ENCODE measurements at places on chromosomes 12 and 14.

GRCh38 chr14:58533446-58533845 is 104.3 kb upstream of the DACT1 start:
- DNase-seq, result peak; percentile 37

DNA sequence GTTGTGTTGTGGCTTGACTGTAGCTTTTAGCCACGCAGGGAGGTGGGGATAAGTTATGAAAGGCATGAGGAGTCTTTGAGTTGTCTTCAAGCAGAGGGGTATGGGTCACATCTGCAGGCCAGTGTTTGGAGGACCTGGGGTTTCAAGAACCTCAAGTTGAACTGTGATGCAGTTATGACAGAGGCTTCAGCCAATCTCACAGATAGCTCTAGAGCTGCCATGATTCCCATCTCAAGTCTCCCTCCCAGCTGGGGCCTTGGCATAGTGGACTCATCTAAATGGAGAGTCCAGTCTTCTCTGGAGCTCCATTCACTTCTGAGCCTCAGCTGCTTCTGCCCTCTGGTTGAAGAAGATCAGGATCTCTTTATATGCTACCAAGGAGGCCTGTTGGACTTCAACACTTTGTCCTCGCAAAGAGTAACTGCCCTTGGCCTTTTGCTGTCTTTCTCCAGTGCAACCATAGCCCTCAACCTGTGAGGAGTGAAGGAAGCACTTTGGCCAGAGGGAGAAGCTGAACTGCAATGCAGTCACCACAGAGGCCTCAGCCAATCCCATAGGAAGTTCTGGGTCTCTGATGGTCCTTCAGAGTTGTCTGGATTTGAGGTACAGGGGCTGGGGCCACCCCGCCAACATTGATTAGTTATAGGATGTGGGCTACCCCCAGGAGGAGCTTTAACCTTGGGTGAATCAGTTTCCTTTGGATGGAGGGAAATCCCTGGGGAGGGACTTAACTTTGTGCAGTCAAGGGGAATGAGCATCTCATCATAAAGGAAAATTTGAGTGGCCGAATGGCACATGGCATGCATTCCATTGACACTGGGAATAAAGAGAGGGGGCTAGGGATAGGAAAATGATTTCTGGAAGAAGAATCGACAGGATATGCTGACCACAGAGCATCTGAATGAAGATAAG is 230.5 kb downstream of the PCNX1 start:
- no peak for DNase-seq

GRCh38 chr12:106170285-106170684 is 31.5 kb upstream of the NUAK1 start:
- DNase-seq, result peak; percentile 76

- DNase-seq, result no peak
Observed at GRCh38 chr12:78038541-78038940, 207.8 kb downstream of the NAV3 start.

DNA sequence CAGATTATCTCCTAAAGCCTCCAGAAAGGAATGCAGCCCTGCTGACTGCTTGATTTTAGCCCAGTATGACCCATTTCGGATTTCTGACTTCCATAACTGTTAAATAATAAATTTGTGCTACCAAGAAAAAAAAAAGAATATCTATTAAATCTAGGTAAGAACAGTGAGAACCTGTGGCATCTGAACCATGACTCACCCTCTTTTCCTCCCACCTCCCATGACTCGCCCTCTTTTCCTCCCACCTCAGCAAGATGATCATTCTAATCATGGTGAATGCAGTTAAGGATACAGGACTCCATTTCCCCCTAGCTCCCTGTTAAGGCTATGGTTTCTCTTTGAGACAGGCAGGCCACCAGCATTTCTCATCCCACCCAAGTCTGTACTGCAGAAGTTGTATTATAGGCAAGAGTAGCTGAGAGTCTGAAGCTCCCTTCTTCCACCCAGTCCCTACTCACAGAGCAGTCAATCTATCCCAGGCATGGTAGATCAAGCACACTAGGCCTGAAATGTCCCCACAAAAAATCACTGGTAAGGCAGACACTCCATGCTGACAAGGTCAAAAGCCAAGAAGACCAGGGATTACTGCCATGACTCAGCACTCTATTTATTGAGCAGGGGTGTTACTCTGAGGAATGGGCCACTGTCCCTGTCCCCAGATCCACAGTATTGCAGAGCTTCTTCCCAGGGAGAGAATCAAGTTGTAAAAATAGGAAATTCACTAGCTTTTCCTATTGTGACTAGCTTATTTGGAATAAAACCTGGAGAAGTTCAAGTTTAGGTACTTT is 188.9 kb downstream of the ADAMTS20 start:
- DNase-seq, result no peak

DNA sequence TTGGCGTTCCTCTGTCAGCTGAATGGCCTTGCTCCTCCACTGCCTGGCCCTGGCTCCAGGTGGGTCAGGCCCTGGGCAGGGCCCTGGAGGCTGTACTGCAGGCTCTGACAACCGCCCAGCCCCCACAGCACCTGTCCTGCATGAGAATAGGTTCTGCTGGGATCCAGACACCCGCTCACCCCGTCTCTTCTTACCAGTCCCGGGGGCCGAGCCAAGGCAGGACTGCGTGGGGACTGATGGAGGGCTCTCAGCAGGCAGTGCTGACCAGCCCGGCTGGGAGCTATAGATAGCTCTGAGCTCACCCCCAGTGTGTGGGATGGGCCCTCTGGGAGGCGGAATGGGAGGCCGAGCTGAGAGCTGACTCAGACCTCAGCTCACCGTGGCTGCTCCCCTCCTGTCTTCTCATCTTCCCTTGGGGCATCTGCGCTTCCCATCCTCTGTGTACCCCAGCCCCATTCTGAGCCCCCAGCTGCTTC is 39.6 kb downstream of the TEAD4 start:
- DNase-seq, result peak; percentile 90

GRCh38 chr12:98653866-98654493 is 8.9 kb downstream of the APAF1 start:
- DNase-seq, result peak; percentile 85

- no peak for DNase-seq
Observed at GRCh38 chr12:130700492-130701401, 15.4 kb downstream of the RIMBP2 start.

DNA sequence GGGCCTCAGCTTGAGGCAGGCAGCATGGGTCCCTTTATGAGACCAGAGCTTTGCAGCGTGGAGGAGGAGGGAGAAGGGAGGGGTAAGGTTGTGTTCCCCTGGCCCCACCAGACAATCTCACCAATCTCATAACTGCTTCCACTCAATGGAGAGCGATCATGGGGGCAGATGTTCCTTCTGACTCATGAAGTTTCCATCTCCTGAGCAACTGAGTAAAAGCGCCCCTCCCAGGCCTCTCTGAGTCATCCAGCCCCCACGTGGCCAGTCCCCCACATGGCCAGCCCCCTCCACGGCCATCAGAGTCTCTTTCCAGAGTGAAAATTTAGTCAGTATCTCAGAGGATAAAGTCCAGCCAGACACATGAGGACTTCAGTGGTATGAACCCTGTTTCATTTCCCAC is 39.2 kb upstream of the PLXNC1 start:
- DNase-seq, result peak; percentile 77

DNA sequence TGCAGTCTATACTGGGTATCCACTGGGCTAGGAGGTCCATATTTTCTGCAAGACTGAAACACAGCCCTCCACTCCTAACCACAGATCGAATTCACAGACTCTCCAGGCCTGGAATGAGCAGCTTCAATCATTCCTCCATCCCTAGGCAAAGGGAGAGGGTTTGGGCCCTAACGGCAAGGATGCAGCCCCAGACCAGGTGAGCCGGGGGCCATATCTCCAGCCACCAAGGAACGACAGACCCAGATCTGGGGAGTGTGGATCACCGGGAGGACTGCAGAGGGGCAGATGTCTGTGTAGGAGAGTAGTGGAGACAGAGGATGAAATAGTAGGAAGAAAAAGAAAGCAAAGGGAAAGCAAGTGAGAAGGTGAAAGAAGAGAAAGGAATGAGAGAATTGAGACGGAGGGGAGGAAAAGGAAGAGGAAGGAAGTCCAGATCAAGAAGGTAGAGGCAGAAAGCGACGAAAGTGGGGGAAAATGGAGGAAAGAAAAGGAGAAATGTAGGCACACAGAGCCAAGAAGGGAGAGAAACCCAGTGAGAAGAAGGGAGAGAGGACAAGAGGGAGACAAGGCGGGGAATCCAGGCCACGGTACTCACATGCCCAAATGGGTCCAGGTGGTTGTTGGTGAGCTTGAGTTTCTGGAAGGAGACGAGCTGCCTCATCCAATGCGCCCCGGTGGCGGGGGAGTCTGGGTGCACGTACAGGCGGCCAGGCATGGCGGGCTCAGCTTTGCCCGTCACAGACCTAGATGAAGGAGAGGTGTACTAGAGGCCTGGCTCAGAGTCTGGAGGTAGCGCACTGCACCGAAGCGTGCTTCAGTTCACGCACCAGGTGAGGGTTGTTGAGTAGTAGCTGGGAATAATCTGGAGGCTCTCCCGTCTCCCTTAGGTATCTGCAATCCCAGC is 7.7 kb downstream of the TBX5 start:
- DNase-seq, result no peak

DNA sequence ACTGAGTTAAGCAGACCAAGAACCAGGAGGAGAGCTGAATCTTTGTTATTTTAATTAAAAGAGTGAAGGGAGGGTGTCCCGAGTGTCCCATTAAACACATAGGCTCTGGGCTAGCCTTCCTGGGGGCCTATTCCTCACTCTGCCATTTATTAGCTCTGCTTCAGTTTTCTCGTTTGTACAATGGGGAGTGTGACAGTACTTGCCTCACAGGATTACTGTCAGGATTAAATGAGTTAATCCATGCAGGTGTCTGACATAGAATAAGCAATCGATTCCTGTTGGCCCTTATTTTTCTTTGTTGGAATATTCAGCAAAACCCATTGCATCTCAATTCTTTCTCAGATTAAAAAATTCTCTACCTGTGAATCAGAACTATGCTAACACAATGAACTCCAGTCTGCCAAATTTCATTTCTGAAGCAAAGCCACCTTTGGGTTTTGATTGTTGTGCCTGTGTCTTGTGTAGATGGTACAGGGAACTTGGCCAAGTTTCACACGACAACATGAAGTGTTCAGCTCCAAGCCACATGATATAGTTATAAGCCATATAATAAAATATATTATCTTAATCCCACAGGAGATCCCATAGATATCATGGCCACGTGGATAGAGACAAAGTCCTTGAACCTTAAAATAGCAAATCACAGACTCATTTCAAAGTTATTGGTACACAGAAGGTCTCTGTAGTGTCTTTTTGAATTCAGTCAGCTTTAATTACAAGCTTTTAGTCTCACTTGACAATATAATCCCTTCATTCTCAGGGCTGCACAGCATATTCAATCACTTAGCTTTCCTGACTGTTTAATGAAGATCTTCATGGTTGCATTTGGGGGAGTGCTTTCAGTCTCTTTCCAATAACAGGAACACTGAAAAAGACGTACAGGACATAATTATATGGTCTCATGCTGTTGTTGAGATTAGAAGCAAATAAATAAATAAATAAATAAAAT is 34.4 kb upstream of the CRY1 start:
- DNase-seq, result no peak

- DNase-seq, result no peak
Observed at GRCh38 chr12:126545411-126545810, 1480.2 kb downstream of the AACS start.

- no peak for DNase-seq
Observed at GRCh38 chr12:30959110-30959710, 32.7 kb downstream of the TSPAN11 start.

DNA sequence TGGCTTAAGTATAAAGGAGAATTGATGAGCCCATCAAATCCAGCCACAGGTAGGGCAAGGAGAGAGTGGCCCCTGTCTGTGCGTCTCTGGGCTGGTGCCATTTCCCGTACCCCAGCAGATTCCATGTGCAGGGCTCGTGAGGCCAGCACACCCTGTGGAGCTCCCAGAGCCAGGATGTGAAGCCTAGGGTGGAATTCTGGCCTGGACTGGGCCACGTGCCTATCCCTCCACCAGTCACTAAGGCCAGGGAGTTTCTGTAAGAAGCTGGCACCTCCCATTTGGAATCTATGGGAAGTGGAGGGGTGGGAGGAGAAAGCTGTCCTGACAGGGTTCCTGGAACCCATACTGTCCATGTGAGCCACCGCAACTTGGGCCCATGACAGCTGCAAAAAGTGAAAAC is 148.5 kb downstream of the FOXN3 start:
- no peak for DNase-seq

DNA sequence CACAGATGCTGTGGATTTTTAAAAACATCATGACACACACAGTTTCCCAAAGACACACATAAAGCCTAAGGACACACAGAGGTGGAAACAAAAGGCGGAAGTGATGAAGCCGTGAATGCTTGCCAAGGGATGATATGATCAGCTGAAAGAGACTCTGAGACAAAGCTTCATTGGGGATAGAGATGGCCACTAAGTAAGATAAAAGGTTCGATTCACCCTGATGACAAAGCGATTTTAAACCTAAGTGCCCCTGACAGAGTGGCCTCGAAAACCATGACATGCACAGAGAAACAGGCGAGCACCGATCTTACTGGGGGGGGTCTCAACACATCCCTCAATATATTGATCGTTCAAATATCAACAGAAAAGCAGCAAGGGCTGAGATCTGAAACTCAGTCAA is 20.3 kb upstream of the EIF5 start:
- no peak for DNase-seq

- DNase-seq, result no peak
Observed at GRCh38 chr12:6080149-6081045, 44.1 kb downstream of the VWF start.

DNA sequence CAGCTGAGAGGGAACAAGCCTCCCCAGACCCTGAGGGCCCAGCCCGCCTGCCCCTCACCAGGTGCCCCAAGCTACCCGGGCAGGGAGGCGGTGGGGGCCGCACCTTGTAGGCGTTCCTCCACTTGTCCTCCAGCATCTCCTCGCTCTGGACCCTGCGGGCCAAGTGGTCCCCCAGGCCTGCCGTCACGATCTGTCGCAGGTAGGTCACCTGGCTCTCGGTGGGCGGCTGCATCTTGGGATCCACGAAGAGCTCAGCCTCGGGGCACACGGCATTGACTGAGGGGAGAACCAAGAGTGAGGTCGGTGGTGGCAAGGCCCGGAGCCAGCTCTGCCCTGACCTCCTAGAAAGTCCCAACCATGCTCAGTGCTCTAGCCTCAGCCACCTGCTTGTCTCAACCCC is 36.6 kb downstream of the DHX37 start:
- no peak for DNase-seq

- DNase-seq, result peak; percentile 73
Observed at GRCh38 chr14:23559010-23559925, 3.2 kb downstream of the THTPA start.

GRCh38 chr12:15336768-15337553 is 14.7 kb downstream of the PTPRO start:
- peak; percentile 74 for DNase-seq

GRCh38 chr14:36302823-36303222 is 17.6 kb downstream of the MBIP start:
- no peak for DNase-seq

DNA sequence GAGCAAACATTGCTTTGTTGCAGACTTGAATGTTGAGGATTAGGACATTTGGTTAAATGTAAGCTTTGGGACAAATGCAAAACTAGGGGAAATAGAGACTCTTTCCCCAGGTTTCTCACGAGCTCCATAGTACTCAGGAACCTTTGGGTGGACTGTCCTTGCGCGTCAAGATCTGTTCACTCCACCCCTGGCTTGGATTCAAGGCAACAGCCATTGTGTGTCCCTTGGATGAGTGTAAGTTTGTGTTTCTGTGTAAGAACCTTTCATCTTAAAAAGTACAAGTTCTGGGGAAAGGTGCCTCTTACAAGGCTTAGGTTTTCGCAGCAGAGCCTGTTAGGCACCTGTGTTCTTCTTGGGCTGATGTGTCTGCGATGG is 3.7 kb downstream of the SUSD6 start:
- DNase-seq, result no peak
